Psoas muscle (tissue), 8 donors: ENCODE measurements at places on chromosomes 6 and 20. TPM values are rescaled to one million over a fixed set of nuclear protein-coding genes. Genes with fewer than 3 reads are reported as not detected.

The BANF2 gene
- not detected for polyA plus RNA-seq

The LSM2 gene
- polyA plus RNA-seq = 44.2 TPM

The PTK7 gene
- 0.23 TPM for polyA plus RNA-seq

The TPX2 gene
- 3.4 TPM for polyA plus RNA-seq

The BMP2 gene
- 0.78 TPM for polyA plus RNA-seq

The SCRT2 gene
- polyA plus RNA-seq = not detected

The PSORS1C2 gene
- polyA plus RNA-seq = not detected

The CST1 gene
- polyA plus RNA-seq = not detected

The HCRTR2 gene
- polyA plus RNA-seq = 0.01 TPM

The MAK gene
- 0.01 TPM for polyA plus RNA-seq

The SYCP2L gene
- polyA plus RNA-seq = 0.12 TPM

The OR2B6 gene
- not detected for polyA plus RNA-seq

The TMEM244 gene
- polyA plus RNA-seq = not detected

The ELOVL2 gene
- 0.57 TPM for polyA plus RNA-seq

The POU3F2 gene
- polyA plus RNA-seq = not detected

The FAM83C gene
- polyA plus RNA-seq = 0.07 TPM

The OR14J1 gene
- polyA plus RNA-seq = not detected

The LAMA2 gene
- polyA plus RNA-seq = 11.1 TPM

The DNAJC5 gene
- 33.6 TPM for polyA plus RNA-seq

The RFX6 gene
- not detected for polyA plus RNA-seq
